ENCODE measurements at places on chromosomes 1 and 21. TPM values are rescaled to one million over a fixed set of nuclear protein-coding genes. Genes with fewer than 3 reads are reported as not detected.

The ACTN2 gene
- polyA plus RNA-seq: 1.5 TPM

The UBASH3A gene
- polyA plus RNA-seq: 0.14 TPM

The COL6A1 gene
- 471 TPM for polyA plus RNA-seq

The NDUFS2 gene
- polyA plus RNA-seq: 86.3 TPM

The SPATA45 gene
- not detected for polyA plus RNA-seq

The ILDR2 gene
- 0.09 TPM for polyA plus RNA-seq

The C1orf232 gene
- polyA plus RNA-seq: not detected

The REG4 gene
- not detected for polyA plus RNA-seq

The F13B gene
- not detected for polyA plus RNA-seq

The HUNK gene
- 1.3 TPM for polyA plus RNA-seq

The RIPPLY3 gene
- polyA plus RNA-seq: not detected

The NUDT4B gene
- 5.7 TPM for polyA plus RNA-seq

The PGLYRP4 gene
- not detected for polyA plus RNA-seq

The CD5L gene
- polyA plus RNA-seq: 0.06 TPM

The SPRR2B gene
- polyA plus RNA-seq: not detected

The LIPI gene
- not detected for polyA plus RNA-seq

The C1orf210 gene
- 14.5 TPM for polyA plus RNA-seq

The EFNA1 gene
- 56.9 TPM for polyA plus RNA-seq
